ENCODE measurements at places on chromosomes 12 and 14. TPM values are rescaled to one million over a fixed set of nuclear protein-coding genes. Genes with fewer than 3 reads are reported as not detected.
A peak's percentile ranks its signal among the peaks of the same experiment; 100 is the strongest.

GRCh38 chr12:57475271-57476161 is 4.2 kb downstream of the ARHGAP9 start:
- peak; percentile 87 for DNase-seq

DNA sequence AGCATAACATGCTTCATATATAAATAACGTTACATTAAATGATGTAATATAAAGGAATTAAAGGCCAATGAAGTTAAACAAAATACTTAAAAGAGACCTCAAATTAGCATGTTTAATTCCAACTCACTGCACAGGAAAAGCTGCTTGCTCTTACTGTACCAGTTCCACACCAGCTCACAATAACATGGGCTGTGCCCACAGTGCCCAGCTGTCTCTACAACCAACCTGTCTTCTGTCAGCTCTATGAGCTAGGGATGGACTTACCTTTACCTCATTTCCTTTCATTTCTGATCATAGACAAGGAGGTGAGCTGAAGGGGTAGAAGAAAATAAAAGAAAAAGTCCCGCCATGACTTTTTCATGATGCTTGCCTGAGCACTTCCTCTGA is 64.8 kb downstream of the NKX2-1 start:
- DNase-seq: no peak

- no peak for DNase-seq
These were observed 39.1 kb downstream of the PTPN21 start for GRCh38 chr14:88515499-88516221.

- DNase-seq: no peak
These were observed 245.4 kb downstream of the FOXN3 start for GRCh38 chr14:89171628-89172027.

MANSC4 gene
- total RNA-seq: not detected

ACVR1B gene
- total RNA-seq: 13.0 TPM

Data from osteoblast (primary cell).